Activated CD4-positive, alpha-beta T cell treated with anti-CD3 and anti-CD28 coated beads, Interleukin-2, Interleukin-6, amounts not matched to agents 100 ng/mL and 50 ng/mL, durations not matched to agents 16 hours and 8 hours (primary cell): ENCODE measurements at places on chromosomes 6 and 20.

DNA sequence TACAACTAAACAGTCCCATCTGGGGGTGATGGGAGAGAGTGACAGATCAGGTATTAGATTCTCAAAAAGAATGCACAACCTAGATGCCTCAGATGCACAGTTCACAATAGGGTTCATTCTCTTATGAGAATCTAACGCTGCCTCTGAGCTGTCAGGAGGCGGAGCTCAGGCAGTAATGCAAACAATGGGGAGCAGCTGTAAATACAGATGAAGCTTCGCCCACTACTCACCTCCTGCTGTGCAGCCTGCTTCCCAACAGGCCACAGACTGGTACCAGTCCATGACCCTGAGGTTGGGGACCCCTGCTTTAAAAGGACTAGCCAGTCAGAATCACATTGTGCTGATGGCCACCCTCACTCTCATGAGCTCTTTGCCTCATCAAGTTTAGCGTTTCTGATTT lies 247.0 kb upstream of the KCNQ5 start:
- DNase-seq = no peak

GRCh38 chr20:11467436-11467835 lies 450.3 kb upstream of the BTBD3 start:
- DNase-seq = no peak

DNA sequence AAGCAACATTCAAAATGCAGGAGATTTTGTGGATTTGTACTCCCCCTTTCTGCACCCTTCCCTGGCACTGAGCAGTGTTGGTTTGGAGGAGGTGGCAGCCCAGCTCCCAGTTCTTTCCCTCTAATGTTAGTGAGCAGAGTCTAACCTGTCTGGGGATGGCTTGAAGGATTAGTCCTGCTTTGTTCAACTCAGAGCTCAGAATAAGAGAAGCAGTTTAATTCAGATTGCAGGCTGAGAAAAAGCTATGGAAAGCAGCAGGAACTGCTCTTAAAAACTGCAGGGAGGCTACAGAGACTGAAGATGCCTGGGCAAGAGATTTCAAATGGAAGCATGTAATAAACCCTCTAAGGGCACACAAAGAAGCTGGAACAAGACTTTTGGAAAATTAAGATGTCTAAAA lies 223.4 kb upstream of the GGTLC1 start:
- no peak for DNase-seq

- no peak for DNase-seq
Observed at GRCh38 chr6:161151059-161151645, 122.7 kb downstream of the AGPAT4 start.

DNA sequence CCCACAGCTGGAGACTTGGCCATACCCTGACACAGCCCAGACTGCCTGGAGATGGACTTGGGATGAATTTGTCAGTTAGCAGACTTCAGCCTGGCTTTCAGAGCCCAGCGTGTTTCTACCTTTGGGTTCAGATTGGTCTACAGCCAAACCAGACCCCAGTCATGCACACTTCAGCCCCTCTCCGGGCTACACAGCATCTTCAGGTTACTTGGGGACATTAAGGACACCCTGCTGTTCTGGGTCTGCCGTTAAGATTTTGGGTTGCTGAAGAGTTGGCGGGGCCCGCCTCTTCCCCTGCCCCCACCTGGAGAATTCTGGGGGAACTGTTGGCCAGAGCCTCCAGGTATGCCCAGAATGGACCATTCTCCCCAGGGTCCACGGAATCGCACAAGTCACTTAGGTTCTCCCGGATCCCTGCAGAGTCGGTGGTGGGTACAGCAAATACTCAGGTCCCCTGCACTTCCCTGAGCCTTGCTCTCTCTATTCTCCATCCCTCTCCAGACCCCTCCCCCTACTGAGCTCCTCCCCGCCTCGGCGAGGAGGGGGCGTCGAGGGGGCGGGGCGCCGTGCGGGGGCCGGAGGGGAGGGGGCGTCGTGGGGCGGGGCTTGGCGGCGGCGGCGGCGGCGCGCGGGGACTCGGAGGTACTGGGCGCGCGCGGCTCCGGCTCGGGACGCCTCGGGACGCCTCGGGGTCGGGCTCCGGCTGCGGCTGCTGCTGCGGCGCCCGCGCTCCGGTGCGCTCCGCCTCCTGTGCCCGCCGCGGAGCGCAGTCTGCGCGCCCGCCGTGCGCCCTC lies at the start of gene PTK7:
Gene PTK7, plus strand, starts transcription at position 645 of the 794 bp plus-strand sequence. CDS start 175 bp downstream, outside the sequence.
- DNase-seq = peak; percentile 16

DNA sequence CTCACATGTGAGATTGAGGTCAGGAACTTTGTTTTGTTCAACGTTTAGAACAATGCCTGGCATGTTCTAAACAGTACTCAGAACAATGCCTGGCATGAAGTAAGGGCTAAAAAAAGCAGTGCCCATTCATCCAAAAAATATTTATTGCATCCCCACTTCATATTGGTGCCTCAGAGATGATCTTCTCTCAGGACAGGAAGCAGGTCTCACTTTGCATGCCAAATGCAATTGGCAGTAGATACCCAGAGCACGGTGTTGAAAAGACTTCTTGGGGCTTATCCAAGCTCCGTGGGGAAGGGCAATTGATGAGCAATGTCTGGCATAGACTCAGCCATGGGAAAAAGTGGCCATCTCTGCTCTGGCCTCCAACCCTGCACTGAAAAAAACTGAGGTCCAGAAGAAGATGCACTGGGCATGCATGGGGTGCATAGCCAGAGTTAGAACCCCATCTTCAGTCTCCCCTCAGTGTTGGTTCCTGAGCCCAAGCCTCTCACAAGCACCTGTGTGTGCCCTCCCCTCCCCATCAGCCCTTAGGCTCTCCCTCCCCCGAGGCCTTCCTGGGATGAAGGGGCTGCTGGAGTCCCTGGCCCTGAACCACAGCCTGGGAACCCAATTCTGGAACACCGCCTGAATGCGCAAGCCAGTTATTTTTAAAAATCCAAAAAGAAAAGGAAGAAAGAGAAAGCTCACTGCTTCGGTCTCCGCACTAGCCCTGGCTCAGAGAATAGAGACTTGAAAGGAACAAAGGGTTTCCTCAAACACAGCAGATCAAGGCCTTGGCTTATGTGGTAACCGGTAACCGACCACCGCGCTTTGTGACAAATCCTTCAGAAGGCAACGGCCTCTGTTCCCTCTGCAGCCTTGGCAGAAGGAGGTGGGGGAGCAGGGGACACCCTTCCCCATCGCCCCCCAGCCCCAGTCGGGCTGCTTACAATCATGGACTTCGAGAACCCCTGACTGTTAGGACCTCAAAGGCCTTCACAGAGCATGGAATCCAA lies 78.5 kb upstream of the SIRPA start:
- DNase-seq = no peak

- DNase-seq = no peak
Observed at GRCh38 chr20:48234951-48235350, 449.7 kb upstream of the SULF2 start.

GRCh38 chr6:129744201-129744879 lies 34.4 kb upstream of the ARHGAP18 start:
- no peak for DNase-seq

GRCh38 chr6:36419310-36419709 lies 23.3 kb downstream of the PXT1 start:
- DNase-seq = no peak

DNA sequence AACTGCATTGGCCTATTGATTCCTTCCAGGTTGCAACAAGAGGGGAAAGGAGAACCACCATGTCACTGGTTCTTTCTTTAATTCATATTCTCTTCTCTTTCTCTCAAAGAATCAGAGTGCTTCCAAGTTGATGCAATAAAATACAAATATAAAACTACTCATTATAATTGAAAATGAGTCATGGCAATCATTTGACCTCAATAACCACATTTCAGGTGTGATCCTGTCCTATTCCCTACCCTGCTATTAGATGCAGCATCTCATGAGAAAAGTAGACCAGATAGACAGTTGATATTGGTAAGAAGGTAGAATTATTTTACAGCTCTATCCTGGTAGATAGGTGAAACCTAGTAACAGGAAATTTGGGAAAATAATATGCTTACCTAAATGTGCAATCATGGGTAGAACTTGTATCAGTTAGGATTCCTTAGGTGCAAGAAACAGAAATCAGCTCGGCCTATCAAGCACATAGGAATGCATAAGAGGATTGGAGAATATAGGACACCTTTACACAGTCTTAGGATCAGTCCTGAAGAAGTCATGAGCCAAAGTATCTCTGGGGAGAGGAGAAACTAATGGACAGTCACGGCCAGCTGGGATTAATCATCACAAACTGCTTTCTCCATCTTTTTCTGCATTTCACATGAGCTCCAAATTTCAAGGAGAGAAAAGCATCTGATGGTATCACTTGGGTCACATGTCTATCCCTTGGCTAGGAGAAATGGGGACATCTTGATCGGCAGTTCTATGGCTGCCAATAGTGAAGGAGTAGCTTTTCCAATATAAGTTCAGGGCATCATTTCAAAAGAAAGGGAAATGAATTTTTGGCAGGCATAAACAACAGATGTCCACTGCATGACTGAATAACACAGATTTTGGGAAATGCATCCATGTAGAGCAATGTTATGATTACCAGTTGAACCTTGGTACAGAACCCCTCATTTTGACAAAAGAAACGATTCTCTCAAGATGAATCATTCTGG lies 19.3 kb upstream of the RNF146 start:
- no peak for DNase-seq

GRCh38 chr20:2301164-2301622 lies 5.4 kb downstream of the TGM3 start:
- DNase-seq = no peak

DNA sequence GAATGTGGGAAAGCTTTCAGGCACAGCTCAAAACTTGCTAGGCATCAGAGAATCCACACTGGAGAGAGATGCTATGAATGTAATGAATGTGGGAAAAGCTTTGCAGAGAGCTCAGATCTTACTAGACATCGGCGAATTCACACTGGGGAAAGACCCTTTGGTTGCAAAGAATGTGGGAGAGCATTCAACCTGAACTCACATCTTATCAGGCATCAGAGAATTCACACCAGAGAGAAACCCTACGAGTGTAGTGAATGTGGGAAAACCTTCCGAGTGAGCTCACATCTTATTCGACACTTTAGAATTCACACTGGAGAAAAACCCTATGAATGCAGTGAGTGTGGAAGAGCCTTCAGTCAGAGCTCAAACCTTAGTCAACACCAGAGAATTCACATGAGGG lies 8.7 kb downstream of the ZNF165 start:
- no peak for DNase-seq

DNA sequence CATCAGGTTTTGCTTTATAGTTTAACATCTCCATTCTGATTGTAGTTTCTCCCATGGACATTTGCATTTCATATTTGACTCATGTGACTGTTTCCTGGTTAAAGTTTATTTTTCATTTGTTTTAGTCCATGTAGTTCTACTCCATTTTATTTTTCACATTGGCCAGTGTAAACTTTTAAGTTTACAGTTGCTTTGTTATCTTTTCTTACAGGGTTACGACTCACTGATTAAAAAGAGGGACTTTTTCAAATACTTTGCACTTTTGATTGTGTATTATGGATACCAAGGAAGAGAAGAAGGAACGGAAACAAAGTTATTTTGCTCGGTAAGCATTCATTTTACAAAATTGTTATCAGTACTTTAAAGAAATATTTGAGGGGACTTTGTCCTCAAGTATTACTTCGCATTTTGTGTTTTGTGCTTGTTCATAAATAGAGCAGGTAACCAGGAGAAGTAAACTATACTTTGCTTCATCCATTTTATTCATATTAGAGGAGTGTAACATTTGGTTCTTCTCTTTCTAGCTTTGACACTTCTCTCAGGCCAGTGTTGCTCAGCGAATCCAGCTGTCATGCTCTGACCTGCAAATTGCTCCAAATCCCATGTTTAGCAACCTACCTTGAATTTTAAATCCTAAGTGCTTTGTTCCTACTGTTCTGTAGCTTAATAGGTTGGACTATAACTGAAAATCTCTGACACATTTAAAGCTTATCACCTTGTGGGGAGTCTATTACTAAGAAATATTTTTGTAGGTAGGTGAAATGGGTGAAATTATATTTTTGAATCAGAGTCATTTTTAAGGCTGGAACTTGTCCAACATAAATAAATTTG lies 24.5 kb downstream of the NCOA7 start:
- DNase-seq = no peak

DNA sequence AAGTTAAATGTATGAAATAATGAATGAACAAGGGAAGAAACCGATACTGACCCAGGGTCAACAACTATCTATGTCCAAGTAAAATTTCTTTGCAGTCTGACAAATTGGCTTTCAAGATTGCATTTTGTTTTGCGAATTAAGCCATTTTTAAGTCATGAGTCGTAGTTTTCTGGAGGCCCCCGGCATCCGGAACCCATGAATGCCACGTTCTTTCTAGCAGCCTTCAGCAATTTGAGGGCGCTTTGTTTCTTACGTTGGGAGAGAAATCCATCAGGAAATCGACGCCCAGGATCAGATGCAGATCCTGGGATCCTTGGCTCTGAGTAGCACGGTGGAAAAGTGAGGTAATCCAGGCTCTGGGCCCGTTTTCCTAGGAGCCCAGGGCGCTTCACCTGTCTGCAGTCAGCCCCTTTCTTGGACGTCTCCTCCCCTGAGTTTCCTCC lies 309 bp upstream of the ABRACL start:
- no peak for DNase-seq

DNA sequence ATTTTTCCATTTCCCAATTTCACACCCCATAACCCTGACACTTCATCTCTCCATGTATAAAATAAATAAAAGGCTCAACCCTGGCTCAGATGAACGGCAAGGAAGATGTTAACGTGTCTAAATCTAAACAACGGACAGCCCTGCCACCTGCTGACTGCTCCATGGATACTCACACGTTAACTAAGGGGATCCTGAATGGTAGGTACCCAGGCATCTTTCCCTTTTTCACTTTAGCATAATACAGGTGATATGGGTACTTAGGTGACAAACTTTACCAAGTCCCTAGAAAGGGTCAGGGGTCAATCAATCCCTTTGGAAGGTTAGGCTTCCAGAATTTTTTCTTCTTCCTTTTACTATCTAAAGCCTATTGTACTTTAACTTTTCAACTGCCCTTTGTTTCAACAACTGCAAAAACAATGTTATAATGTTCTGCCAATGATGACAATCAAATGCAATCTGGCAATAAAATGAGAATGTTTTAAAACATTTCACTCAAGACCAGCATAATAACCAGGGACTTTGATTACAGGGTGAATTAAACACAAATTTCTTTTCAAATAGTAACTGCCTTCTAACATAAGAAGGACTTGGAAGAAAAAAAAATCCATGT lies 52.4 kb upstream of the IPCEF1 start:
- no peak for DNase-seq

DNA sequence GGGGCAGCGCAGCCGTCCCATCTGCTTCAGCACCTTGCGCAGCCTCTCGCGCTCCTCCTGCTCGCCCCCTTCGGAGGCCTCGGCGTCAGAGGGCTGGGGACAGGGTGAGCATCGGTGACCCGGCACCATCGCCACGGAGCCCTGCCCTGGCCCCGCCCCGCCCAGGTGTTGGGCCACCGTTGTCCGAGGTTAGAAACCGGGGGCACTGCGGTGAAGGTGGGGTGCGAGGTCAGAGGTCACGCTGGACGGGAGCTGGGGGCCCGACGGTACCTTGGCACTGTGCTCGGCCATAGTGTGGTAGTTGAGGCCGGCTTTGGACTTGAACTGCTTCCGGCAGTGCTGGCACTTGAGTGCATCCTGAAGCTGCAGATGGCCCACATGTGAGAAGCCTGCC lies 6.4 kb downstream of the ZNF512B start:
- no peak for DNase-seq

- DNase-seq = no peak
Observed at GRCh38 chr20:10466325-10466724, 31.2 kb downstream of the SLX4IP start.

GRCh38 chr20:23407781-23408464 lies 13.4 kb downstream of the NAPB start:
- DNase-seq = peak; percentile 35

GRCh38 chr6:17207281-17207680 lies 73.9 kb upstream of the RBM24 start:
- no peak for DNase-seq

GRCh38 chr20:11083841-11084240 lies 410.0 kb upstream of the JAG1 start:
- DNase-seq = no peak

- no peak for DNase-seq
Observed at GRCh38 chr6:140064366-140064765, 689.9 kb upstream of the CITED2 start.
